Muscle of leg (tissue), 16 donors: ENCODE measurements at places on chromosomes 3 and 15. TPM values are rescaled to one million over a fixed set of nuclear protein-coding genes. Genes with fewer than 3 reads are reported as not detected.

- peaks cover 20% of the 10 kb centered on the region for H3K27me3 ChIP-seq
- no peak overlapping the region for H3K27ac ChIP-seq
- no peak for DNase-seq
- H3K4me1 ChIP-seq = peaks cover 16% of the 10 kb centered on the region
- no peaks in the 10 kb centered on the region for H3K36me3 ChIP-seq
Measured at GRCh38 chr15:28888302-28888894, 2.6 kb downstream of the APBA2 start.

DNA sequence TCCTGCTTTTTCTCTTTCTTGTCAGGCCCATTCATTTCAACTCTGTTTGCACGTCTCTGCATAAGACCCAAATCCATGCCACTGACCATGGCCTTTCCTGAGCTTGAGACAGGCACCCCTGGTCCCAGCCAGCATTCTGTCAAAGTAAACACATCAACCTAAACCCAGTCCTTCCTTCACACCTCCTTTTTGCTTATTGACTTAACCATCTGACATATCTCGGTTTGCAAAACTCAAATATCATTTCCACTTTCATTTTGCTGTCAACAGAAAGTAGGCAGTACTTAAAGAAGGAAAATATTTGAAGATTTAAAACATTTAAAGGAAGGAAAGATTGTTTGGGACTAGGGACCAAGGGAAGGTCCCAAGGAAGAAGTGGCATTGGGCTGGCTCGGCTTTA, 48.2 kb upstream of the KBTBD8 start:
- no peak overlapping the region for H3K27ac ChIP-seq
- no peak overlapping the region for H3K4me3 ChIP-seq
- H3K36me3 ChIP-seq = no peaks in the 10 kb centered on the region
- no peaks in the 10 kb centered on the region for H3K4me1 ChIP-seq
- H3K27me3 ChIP-seq = no peaks in the 10 kb centered on the region
- DNase-seq = no peak

DNA sequence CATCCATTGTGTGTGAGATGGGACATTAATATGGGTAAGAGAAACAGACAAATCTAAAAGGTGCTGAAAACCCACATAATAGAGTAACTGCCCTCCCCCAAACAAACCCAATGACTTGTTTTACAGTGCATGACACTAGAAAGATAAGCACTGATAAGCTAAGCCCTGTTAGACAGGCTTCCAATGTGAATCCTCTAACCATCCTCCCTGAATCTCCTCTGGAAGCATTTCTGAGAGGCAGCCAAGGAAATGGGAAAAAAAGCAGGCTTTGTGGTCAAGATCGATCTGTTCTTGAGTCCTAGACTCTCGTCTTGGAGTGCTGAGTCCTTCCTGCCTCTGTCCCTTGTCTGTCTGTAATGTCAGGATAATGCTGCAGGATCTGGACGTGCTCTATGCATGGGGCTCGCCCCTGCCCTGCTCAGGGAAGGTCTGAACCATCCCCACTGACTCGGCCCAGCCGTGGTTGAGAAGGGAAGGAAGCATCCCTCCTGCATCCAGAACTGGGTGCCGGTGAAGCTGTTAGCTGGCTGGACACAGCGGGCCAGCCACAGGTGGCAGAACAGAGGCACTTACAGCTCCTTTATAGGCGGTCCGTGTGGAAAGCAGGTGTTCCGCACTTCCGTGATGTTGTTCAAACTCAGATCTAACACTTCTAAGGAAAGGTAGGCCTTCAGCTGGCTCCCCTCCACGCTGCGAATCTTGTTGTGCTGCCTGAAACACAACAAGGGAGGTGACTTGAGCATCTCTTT, 84.1 kb downstream of the LRIG1 start:
- peaks cover 32% of the 10 kb centered on the region for H3K4me1 ChIP-seq
- no peak for DNase-seq
- no peak overlapping the region for H3K4me3 ChIP-seq
- H3K27ac ChIP-seq = no peak overlapping the region
- peaks cover 46% of the 10 kb centered on the region for H3K36me3 ChIP-seq

DNA sequence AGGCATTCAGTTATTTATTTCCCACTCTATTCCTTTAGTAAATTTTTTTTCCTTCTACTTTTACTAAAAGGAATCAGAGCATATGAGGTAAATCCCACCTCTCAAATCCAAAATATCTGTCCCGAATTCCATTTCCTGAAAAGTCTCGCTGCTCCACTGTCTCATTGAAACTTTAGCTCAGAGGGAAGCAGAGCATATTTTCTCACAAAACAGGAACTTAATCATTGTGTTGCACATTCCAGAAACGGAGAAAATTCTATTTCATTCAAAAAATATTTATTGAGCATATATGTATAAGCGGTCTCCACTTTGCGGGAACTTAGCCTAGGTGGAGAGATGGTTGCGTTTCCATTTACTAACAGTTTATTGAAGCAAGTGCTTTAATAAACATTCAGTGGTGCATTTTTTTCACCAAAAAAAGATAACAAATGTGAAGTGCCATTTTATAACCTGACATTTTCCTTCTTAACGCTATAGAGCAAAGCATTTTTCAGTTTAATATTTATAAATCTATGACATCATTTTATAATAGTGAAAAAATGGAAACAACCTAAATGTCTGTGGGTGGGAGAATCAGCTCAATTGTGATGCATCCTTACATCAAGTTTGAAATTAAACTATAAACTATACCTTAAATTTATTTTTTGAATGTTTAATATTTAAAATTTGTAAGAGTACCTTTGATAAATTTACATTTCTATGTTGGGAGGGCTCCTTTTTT, 67.2 kb upstream of the CSTA start:
- H3K4me3 ChIP-seq = no peak overlapping the region
- no peaks in the 10 kb centered on the region for H3K36me3 ChIP-seq
- no peak overlapping the region for H3K27ac ChIP-seq
- peaks cover 2% of the 10 kb centered on the region for H3K27me3 ChIP-seq
- no peak for DNase-seq
- no peaks in the 10 kb centered on the region for H3K4me1 ChIP-seq

- no peak overlapping the region for H3K4me3 ChIP-seq
- no peak for DNase-seq
- peaks cover 12% of the 10 kb centered on the region for H3K4me1 ChIP-seq
- peaks cover 18% of the 10 kb centered on the region for H3K27me3 ChIP-seq
Measured at GRCh38 chr3:39804951-39805350, 4.5 kb upstream of the MYRIP start.

GRCh38 chr15:29141308-29142128, 128.1 kb downstream of the NSMCE3 start:
- peaks cover 23% of the 10 kb centered on the region for H3K27me3 ChIP-seq
- H3K27ac ChIP-seq = no peak overlapping the region
- H3K4me1 ChIP-seq = peaks cover 5% of the 10 kb centered on the region
- DNase-seq = peak; percentile 77
- no peaks in the 10 kb centered on the region for H3K36me3 ChIP-seq

GRCh38 chr3:195699388-195699771, 21.4 kb upstream of the MUC20 start:
- H3K4me1 ChIP-seq = peaks cover 3% of the 10 kb centered on the region
- H3K4me3 ChIP-seq = no peak overlapping the region
- no peak for DNase-seq
- no peaks in the 10 kb centered on the region for H3K27me3 ChIP-seq
- H3K27ac ChIP-seq = no peak overlapping the region

The FSTL1 gene
- 934 TPM for total RNA-seq

GRCh38 chr3:89504432-89504831, 397.0 kb downstream of the EPHA3 start:
- no peak overlapping the region for H3K27ac ChIP-seq
- no peaks in the 10 kb centered on the region for H3K27me3 ChIP-seq
- DNase-seq = no peak
- no peaks in the 10 kb centered on the region for H3K4me1 ChIP-seq
- H3K36me3 ChIP-seq = no peaks in the 10 kb centered on the region
- no peak overlapping the region for H3K4me3 ChIP-seq

The GOLGA6A gene
- 0.13 TPM for total RNA-seq

DNA sequence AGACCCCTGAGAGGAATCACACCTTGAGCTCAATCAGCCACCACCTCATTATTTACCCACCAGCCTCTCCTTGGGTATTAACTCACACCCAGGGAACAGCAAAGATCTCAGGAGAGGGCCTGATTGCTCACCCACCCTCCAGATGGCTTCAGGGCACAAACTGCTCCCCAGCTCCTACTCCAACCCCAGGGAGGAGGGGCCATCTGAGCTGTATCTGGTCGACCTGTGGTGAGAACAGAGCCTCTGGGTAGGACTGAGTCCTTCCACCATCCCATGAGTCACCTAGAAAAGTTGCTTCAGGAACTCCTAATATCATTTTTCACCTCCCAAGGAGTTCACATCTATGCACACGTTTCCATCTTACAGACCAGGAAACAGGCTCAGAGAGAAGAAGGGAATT, 44.8 kb upstream of the HES1 start:
- peaks cover 51% of the 10 kb centered on the region for H3K4me1 ChIP-seq
- no peaks in the 10 kb centered on the region for H3K36me3 ChIP-seq
- H3K27me3 ChIP-seq = peaks cover 14% of the 10 kb centered on the region
- no peak overlapping the region for H3K27ac ChIP-seq
- no peak overlapping the region for H3K4me3 ChIP-seq

- DNase-seq = no peak
- H3K4me1 ChIP-seq = no peaks in the 10 kb centered on the region
- H3K4me3 ChIP-seq = no peak overlapping the region
- H3K27ac ChIP-seq = no peak overlapping the region
- no peaks in the 10 kb centered on the region for H3K27me3 ChIP-seq
Measured at GRCh38 chr15:98169551-98169950, 209.0 kb downstream of the ARRDC4 start.

The TGM4 gene
- not detected for total RNA-seq

- peak overlapping the region; percentile 96 for H3K4me3 ChIP-seq
- DNase-seq = no peak
- H3K4me1 ChIP-seq = peaks cover 3% of the 10 kb centered on the region
- peaks cover 6% of the 10 kb centered on the region for H3K36me3 ChIP-seq
Measured at GRCh38 chr15:55195996-55196395, 745 bp downstream of the RSL24D1 start.

- no peaks in the 10 kb centered on the region for H3K27me3 ChIP-seq
- H3K4me1 ChIP-seq = peaks cover 13% of the 10 kb centered on the region
- peak overlapping the region; percentile 93 for H3K4me3 ChIP-seq
- H3K27ac ChIP-seq = peak overlapping the region; percentile 48
- H3K36me3 ChIP-seq = peaks cover 4% of the 10 kb centered on the region
- no peak for DNase-seq
Measured at GRCh38 chr3:183697123-183697609, 431 bp upstream of the YEATS2 start.

The FYCO1 gene
- 18.6 TPM for total RNA-seq

DNA sequence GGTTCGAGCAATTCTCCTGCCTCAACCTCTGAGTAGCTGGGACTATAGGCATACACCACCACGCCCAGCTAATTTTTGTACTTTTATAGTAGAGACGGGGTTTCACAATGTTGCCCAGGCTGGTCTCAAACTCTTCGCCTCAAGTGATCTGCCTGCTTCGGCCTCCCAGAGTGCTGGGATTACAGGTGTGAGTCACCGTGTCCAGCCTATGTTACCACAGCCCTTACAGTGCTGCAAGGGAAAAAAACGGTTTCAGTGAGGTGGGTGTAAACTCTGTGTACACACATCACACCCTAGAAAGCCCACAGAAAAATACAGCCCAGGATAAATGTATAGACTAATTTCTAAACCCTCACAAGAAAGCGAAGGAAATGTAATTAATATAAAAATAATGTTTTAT, 103.5 kb upstream of the AKAP13 start:
- H3K4me3 ChIP-seq = no peak overlapping the region
- DNase-seq = no peak

GRCh38 chr3:134932035-134932434, 137.0 kb downstream of the EPHB1 start:
- no peaks in the 10 kb centered on the region for H3K36me3 ChIP-seq
- H3K4me1 ChIP-seq = peaks cover 25% of the 10 kb centered on the region
- H3K27me3 ChIP-seq = no peaks in the 10 kb centered on the region
- peak; percentile 44 for DNase-seq
- H3K4me3 ChIP-seq = no peak overlapping the region

DNA sequence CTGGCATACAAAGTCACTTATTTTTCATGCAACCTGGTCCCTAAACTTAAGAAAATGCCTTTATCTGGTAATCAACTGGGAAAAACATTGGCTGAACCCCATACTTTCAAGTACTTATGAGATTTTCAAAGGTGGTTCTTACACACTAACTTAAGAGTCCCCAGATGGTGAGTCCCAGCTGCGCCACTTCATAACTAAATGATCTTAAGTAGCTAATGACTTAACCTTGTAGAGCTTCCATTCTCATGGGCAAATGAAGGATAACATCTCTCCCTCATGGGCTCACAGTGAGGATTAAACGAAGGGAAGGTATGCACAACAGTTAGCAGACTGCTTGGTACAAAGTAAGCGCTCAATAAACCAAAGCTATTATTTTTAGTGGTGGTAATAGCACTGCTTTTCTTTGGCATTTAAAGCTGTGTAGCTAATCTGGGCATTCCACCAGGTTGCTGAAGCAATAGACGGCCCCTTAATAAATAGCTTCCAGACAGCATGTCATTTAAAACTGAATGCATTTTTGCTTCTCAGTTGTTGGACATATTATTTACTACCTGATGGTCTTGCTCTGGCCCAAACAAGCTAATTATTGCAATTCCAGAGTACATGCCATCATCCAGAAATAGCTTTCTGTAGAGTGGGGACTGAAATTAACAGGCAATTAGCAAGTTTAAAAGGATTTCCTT, 55.4 kb downstream of the LIPC start:
- no peaks in the 10 kb centered on the region for H3K27me3 ChIP-seq
- no peak overlapping the region for H3K4me3 ChIP-seq
- H3K36me3 ChIP-seq = no peaks in the 10 kb centered on the region
- DNase-seq = no peak
- peaks cover 24% of the 10 kb centered on the region for H3K4me1 ChIP-seq

GRCh38 chr15:58179741-58180381, 41.7 kb downstream of the AQP9 start:
- H3K27me3 ChIP-seq = peaks cover 2% of the 10 kb centered on the region
- no peak for DNase-seq
- H3K4me3 ChIP-seq = no peak overlapping the region
- H3K36me3 ChIP-seq = no peaks in the 10 kb centered on the region
- H3K4me1 ChIP-seq = no peaks in the 10 kb centered on the region
- no peak overlapping the region for H3K27ac ChIP-seq

The BCHE gene
- 78.9 TPM for total RNA-seq

DNA sequence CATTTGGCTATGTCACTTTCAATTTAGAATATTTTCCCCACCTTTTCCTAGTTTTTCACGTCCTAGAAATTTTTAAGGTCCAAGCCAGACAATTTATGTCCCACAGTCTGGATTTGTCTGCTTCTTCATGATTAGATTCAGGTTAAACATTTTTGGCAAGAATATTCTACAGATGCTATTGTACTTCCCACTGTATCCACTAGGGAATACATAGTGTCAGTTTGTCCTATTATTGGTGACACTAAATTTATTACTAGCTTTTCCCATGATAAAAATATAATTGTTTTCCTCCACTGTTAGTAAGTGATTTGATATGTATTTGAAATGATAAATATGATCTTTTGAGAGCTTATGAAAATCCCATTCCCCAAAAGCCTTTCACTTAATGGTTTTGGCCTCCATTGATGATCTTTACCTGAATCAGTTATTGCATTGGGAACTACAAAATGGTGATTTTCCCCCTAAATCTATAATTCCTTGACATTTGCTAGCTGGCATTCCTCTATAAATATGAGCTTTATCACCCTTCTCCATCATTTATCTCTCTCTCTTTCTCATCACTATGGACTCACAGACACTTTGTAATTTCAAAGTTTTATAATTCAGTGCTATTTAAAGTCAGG, 8.3 kb downstream of the ARL14 start:
- no peak overlapping the region for H3K4me3 ChIP-seq
- H3K27ac ChIP-seq = no peak overlapping the region
- DNase-seq = no peak
- H3K27me3 ChIP-seq = no peaks in the 10 kb centered on the region
- H3K36me3 ChIP-seq = no peaks in the 10 kb centered on the region
